ENCODE measurements at places on chromosomes 4 and X.

DNA sequence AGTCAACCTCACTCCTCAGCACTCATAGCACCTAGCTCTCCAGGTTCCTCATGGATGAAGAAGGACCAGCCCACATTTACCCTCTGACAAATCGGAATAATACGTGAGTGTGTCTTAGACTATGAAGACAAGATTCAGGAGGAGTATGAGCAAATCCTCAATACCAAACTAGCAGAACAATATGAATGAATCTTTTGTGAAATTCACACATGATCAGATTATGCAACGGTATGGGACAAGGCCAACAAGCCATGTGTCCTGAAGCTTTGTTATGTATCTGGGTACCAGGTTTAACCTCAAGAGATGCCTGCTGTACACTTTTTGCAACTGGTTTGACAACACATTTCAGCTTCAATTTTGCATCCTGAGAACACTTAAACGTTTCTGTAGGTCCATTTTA, 300.1 kb downstream of the OPHN1 start:
- no peak for ATAC-seq

GRCh38 chr4:3069661-3070199, 4.6 kb downstream of the HTT-AS start:
- ATAC-seq = no peak

- ATAC-seq = peak; percentile 87
These were observed 19.7 kb downstream of the MAEA start for GRCh38 chr4:1309261-1310010.

DNA sequence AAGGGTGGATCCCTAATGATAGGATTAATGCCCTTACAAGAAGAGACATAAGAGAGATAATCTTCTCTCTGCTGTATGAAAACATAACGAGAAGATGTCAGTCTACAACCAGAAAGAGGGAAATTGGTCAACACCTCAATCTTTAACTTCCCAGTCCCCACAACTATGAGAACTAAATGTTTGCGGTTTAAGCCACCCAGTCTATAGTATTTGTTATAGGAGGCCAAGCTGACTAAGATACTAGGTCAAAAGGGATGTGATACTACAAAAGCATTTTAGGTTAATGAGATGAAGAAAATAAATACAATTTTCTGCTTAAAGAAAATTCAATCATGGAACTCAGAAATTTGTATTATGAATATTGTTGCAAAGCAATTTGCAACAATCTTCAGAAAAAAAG, 55.4 kb upstream of the LHFPL1 start:
- ATAC-seq = no peak

DNA sequence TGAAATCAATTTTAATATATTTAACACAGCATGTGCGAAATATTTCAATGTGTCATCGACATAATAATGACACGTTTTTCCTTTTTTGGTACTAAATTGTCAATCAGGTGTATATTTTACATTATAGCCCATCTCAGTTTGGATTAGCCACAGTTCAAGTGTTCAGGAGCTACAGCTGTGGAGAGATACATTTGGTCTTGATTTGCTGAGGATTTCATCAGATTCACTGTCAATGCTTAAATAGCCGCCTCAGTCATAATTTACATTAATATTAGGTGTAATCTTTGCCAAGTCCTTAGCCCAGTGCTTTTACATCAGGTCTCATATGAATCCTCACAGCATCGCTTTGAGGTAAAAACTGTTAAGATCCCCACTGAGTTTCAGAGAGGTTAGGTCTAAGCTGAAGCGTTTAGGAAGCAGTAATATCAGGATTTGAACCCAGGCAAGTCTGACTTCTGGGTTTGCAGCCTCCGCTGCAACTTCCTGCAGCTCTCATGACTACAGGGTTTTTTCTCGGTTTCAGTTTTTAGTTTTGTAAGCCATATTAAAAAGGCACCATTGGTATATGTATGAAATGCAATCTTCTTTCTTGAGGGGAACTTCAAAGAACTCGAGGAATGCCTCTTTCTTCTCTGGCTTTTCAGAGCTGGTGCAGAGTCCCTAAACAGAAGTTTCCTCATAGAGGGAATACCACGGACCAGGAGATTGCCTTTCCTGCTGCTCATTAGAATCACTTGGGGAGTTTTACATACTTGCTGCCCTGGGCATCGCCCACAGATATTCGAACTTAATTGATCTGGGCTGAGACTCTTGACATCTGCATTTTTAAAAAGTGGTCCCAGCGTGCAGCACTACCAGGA, 6.4 kb downstream of the MTM1 start:
- peak; percentile 68 for ATAC-seq

- no peak for ATAC-seq
These were observed 550.5 kb downstream of the PDHA2 start for GRCh38 chr4:96390404-96390803.

- no peak for ATAC-seq
These were observed 148.6 kb upstream of the TTC29 start for GRCh38 chr4:147094238-147094637.

DNA sequence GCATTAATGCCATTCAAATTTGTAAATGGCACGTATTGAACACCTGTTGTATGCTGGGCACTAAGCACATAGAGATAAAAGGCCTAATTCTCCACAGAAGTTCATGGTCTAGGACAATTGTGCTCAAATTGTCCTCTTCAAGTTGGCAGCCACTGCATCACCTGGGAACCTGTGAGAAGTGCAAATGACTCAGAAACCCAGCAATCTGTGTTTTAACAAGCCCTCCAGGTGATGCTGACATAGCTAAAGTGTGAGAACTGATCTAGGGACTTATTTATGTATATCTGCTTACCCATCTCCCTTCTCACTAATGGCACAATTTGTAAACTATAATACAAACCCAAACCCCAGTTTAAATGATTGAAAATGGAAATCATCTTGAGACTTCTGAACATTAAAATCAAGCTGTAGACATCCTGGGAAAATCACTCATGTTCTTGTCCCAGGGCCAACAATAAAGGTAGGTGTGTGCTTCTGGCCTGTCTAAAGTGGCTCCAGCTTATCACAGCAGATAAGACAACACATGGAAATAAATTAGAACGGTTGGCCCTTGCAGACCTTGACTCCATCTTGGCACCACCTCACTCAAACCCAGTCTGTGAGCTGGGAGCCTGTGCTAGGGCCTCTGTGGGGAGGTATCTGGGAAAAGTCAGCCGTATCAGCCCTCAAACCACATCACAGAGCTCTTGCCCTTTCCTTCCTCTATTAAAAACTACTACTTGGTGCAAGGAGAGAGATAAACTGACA, 46.8 kb downstream of the UCHL1 start:
- no peak for ATAC-seq

- no peak for ATAC-seq
These were observed 24.3 kb downstream of the UPF3B start for GRCh38 chrX:119828446-119828845.

- ATAC-seq = no peak
These were observed 19.0 kb downstream of the GAB3 start for GRCh38 chrX:154731881-154732280.

DNA sequence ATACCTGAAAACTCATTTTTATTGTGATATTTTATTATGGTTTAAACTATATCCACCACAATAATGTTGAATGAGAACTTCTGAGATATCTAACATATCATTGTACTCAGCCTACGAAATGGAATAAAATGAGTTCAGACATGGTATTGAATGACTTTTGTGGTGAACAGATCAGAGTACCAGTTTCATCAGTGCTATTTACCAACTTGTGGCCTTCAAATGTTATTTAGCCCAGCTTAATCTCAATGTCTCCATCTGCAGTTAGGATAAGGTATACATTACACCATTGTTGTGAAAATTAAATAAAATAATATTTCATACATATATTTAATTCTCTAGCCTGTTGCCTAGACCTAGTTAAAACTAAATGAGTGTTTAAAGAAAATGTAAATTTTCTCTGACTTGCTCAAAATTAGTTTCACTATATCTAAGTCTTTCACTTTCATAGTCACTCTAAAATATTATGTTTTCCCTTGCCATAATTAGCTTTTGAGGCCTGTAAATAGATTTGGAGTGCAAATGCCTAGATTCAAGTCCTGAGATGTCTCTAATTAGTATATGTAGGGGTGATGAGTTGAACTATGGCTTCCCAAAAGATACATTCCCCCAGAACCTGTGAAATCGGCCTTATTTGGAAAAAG, 594.2 kb downstream of the STPG2 start:
- no peak for ATAC-seq

DNA sequence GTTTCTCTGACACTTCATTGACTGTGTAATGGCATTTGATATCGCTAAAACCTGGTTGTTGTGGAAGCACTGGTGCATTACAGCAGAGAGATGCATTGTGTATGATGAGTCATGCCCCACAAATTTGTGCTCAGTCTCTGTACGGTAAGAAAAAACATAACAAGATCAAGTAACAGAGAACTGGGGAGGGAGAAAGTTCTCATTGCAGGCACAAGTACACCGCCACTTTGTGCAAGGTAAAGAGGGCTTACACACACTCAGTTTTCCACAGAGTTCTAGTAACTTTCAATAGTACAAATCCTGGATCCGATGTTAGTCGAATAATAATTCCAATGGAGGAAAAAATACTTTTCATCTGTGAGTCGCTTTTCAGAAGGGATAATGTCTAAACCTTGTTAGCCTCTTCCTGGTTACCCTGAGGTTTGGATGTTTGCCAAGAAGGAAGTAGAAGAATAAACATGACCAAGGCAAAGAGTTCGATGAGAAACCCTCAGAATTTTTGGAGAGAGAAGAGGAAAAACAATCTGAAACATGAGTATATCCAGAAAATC, 512.5 kb upstream of the SLIT2 start:
- peak; percentile 53 for ATAC-seq

DNA sequence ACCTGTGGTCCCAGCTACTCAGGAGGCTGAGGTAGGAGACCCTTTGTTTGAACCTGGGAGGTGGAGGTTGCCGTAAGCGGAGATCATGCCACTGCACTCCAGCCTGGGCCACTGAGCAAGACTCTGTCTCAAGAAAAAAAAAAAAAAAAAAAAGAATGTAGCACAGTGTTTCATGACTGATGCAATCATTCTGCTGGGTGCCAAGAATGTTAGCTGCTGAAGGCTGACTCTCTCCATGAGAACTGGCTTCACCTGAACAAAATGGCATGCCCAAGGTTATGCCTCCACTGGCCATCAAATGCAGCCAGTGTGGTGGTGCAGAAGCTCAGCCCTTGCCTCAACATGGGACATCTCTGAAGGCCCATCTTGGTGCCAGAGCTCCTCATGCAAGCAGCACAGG, 412.1 kb downstream of the ADAM29 start:
- no peak for ATAC-seq

DNA sequence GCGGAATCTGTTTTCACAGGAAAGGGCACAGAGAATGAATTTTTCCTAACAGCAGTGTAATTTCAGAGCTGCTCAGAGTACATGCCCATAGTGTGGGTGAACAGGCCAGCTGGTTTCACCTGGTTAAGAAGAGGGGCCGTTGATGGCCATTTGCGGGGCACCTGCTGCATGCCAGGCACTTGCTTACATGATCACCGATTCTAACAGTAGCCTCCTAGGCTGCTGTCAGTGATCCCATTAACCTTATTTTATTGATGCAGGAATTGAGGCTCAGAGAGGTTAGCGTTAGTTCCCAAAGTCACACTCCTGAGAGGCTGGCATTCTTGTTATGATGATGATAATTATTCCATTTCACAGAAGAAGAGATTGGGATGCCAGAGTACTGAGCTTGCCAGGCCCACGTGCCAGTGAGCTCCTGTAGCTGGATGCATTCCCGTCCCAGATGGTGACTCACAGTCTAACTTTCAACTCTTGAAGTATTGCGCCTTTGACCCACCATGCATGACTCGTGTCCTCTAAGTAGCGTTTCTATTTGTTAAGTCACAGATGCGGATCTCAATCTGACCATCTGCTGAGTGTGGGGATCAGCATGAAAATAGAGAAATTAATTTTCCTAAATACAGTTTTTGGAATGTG, 76.5 kb downstream of the PSAPL1 start:
- ATAC-seq = no peak

GRCh38 chr4:82903737-82904136, 3.2 kb downstream of the THAP9 start:
- no peak for ATAC-seq

- ATAC-seq = peak; percentile 97
These were observed 43.1 kb upstream of the LSM6 start for GRCh38 chr4:146132445-146132844.

- no peak for ATAC-seq
These were observed 148.7 kb downstream of the RELL1 start for GRCh38 chr4:37537484-37537883.

GRCh38 chrX:9130031-9130430, 96.1 kb upstream of the FAM9B start:
- no peak for ATAC-seq

DNA sequence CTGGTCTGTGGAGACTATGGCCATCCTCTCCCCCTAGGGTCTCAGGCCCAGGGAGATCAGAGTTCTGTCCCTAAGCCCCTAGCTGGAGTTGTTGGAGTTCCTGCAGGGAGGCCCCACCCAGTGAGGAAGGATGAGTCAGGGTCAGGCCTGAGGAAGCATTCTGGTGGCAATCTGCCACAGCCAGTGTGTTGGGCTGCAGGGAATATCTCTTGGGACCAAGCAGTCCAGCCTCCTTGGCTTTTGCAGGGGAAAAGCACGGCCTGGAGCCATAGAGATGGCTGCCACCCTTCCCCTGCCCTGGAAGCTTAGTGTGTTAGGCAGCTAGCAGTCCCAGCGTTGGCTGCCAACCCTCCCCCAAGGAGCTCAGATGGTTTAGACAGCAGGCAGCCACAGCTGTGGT, 202.4 kb downstream of the RTL9 start:
- no peak for ATAC-seq
